Breast epithelium (tissue), 4 donors: ENCODE measurements at places on chromosomes 12 and 14. TPM values are rescaled to one million over a fixed set of nuclear protein-coding genes. Genes with fewer than 3 reads are reported as not detected.
A peak's percentile ranks its signal among the peaks of the same experiment; 100 is the strongest.

DNA sequence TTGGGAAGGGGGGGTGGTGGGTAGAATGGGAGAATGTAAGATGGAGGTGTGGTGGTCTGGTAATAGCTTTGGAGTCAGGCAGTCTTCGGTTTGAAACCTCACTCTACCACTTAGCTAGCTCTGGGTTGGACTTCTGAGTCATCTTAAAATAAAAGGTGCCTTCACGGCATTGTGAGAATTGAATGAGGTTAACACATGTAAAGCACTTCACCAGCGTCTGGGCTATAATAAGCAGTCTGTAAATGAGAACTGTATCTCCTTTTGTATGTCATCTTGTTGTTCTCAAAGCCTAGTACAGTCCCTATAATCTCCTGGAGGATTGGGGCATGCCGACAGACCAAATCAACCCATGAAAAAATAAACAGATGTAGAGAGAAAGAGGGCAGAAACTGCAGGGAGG is 11.2 kb downstream of the C2CD5 start:
- no peaks in the 10 kb centered on the region for H3K27me3 ChIP-seq
- DNase-seq: no peak
- peaks cover 4% of the 10 kb centered on the region for H3K36me3 ChIP-seq
- H3K27ac ChIP-seq: no peak overlapping the region
- no peak overlapping the region for H3K4me3 ChIP-seq
- no peaks in the 10 kb centered on the region for H3K4me1 ChIP-seq

DNA sequence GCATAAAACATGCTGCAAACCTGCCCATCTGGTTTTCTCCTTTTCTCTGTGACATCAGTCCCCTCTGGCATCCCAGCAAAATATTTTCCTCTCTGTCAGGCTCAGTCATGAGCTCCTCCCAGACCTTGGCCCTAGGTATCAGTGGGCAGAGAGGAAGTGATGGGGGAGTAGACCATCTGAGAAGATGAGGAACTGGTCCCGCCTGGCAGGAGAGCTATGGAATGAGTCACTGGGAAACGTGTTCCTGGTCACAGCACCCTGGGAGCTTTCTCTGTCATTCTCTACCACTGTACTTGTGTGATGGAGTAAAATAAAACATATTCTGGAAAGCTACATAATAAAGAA is 5.0 kb upstream of the SRSF9 start:
- DNase-seq: peak; percentile 84
- no peaks in the 10 kb centered on the region for H3K36me3 ChIP-seq
- peaks cover 5% of the 10 kb centered on the region for H3K4me1 ChIP-seq
- peak overlapping the region; percentile 83 for H3K27ac ChIP-seq
- H3K4me3 ChIP-seq: no peak overlapping the region

DNA sequence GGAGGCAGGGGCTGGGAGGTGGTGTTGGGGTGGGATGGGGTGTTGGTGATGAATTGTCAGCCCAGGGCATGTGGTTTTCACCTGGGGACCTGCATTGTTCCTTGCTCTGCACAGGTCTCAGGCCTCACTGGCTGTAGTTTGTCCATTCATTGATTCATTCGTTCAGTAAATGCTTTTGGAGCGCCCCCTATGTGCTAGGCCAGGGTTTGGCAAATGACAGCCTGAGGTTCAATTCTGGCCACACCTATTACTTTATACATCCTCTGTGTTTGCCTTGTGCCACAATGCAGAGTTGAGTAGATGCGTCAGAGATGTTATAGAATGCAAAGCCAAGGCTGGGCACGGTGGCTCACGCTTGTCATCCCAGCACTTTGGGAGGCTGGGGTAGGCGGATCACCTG is 4.7 kb downstream of the ADCK1 start:
- no peak overlapping the region for H3K27ac ChIP-seq
- no peaks in the 10 kb centered on the region for H3K36me3 ChIP-seq
- no peaks in the 10 kb centered on the region for H3K27me3 ChIP-seq
- DNase-seq: no peak

GRCh38 chr12:13941258-13942249 is 39.8 kb downstream of the GRIN2B start:
- no peak overlapping the region for H3K27ac ChIP-seq
- H3K4me1 ChIP-seq: no peaks in the 10 kb centered on the region
- DNase-seq: no peak

GRCh38 chr14:68307790-68308168 is 485.1 kb downstream of the ZFP36L1 start:
- peaks cover 15% of the 10 kb centered on the region for H3K4me1 ChIP-seq
- DNase-seq: no peak

DNA sequence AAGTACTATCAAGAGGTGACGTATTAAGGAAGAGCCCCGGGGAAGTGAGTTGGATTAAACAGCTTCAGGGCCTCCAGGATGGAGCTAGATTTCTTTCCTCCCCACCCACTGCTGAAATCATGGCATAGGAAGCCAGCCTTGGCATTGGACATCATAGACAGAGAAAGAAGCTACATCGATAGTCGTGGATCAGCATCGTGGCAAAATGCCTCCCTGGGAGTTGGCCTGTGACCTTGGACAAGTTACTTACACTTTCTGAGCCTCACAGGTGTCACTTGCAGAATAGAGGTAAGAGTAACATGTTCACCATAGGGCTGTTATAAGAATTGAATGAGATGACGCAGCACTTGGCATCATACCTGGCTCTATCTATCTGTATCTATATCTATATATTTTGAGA is 5.9 kb downstream of the ANKRD33 start:
- DNase-seq: no peak
- no peaks in the 10 kb centered on the region for H3K36me3 ChIP-seq
- no peaks in the 10 kb centered on the region for H3K27me3 ChIP-seq
- no peaks in the 10 kb centered on the region for H3K4me1 ChIP-seq
- no peak overlapping the region for H3K27ac ChIP-seq
- H3K4me3 ChIP-seq: no peak overlapping the region

DNA sequence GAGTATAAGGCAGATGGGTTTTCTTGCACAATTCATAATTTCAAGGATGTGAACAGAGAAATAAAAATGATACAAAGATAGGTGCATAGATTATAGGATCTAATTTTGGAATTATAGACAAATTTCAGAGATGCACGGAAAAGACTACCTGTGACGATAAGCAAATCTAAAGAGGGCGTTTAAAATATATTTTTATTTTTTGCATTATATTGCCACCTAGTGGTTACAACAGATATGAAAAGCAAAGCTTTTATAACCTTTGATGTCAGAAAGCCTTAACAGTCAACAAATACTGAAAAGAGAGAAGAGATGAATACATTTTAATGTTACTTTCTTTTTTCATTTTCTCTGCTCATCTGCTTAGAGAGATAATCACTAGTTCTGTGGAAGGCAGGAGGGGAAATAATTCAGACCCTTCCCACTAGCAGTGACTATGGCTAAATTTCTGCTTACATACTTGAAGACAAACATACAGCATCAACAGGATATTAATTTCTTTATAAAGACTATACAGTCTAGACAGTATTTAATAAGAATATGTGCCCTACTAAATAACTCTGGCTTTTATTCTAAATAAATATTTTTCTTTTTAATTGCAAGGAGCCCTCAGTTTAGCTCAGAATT is 46.3 kb downstream of the NTS start:
- no peaks in the 10 kb centered on the region for H3K27me3 ChIP-seq
- H3K4me3 ChIP-seq: no peak overlapping the region
- H3K27ac ChIP-seq: no peak overlapping the region
- no peak for DNase-seq
- H3K36me3 ChIP-seq: no peaks in the 10 kb centered on the region

GRCh38 chr12:62540354-62540753 is 73.7 kb downstream of the MON2 start:
- peaks cover 12% of the 10 kb centered on the region for H3K36me3 ChIP-seq
- no peak overlapping the region for H3K4me3 ChIP-seq
- H3K4me1 ChIP-seq: no peaks in the 10 kb centered on the region
- no peak for DNase-seq
- H3K27me3 ChIP-seq: no peaks in the 10 kb centered on the region

- no peak for DNase-seq
- no peaks in the 10 kb centered on the region for H3K4me1 ChIP-seq
- H3K4me3 ChIP-seq: no peak overlapping the region
- H3K27me3 ChIP-seq: no peaks in the 10 kb centered on the region
- H3K27ac ChIP-seq: no peak overlapping the region
- no peaks in the 10 kb centered on the region for H3K36me3 ChIP-seq
These were observed 16.4 kb upstream of the CNIH1 start for GRCh38 chr14:54457609-54457996.

DNA sequence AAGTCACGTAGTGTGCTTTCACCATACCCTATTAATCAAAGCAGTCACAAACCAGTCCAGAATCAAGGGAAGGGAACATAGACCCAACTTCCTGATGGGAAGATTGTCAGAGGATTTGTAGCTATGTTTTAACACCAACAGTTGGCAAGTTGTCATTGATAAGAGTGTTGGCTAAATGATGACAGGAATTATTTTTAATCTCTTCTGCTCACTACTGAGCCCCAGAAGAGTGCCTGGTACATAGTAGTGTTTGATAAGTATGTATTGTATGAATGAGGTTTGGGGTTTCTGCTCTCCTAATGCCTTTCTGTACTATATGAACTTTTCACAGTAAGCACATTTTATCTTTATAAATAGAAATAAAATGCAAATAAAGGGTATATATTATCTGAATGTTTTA is 14.7 kb downstream of the HCFC2 start:
- no peak overlapping the region for H3K27ac ChIP-seq
- no peaks in the 10 kb centered on the region for H3K4me1 ChIP-seq
- H3K27me3 ChIP-seq: no peaks in the 10 kb centered on the region
- no peaks in the 10 kb centered on the region for H3K36me3 ChIP-seq

GRCh38 chr12:52308806-52309425 is 12.3 kb downstream of the KRT83 start:
- H3K27ac ChIP-seq: peak overlapping the region; percentile 76
- no peaks in the 10 kb centered on the region for H3K36me3 ChIP-seq
- H3K4me1 ChIP-seq: no peaks in the 10 kb centered on the region
- H3K27me3 ChIP-seq: no peaks in the 10 kb centered on the region

GRCh38 chr12:111034886-111035577 is 114.7 kb upstream of the MYL2 start:
- H3K4me3 ChIP-seq: peak overlapping the region; percentile 60
- H3K27me3 ChIP-seq: peaks cover 6% of the 10 kb centered on the region
- no peak for DNase-seq
- H3K27ac ChIP-seq: no peak overlapping the region
- H3K36me3 ChIP-seq: no peaks in the 10 kb centered on the region

DNA sequence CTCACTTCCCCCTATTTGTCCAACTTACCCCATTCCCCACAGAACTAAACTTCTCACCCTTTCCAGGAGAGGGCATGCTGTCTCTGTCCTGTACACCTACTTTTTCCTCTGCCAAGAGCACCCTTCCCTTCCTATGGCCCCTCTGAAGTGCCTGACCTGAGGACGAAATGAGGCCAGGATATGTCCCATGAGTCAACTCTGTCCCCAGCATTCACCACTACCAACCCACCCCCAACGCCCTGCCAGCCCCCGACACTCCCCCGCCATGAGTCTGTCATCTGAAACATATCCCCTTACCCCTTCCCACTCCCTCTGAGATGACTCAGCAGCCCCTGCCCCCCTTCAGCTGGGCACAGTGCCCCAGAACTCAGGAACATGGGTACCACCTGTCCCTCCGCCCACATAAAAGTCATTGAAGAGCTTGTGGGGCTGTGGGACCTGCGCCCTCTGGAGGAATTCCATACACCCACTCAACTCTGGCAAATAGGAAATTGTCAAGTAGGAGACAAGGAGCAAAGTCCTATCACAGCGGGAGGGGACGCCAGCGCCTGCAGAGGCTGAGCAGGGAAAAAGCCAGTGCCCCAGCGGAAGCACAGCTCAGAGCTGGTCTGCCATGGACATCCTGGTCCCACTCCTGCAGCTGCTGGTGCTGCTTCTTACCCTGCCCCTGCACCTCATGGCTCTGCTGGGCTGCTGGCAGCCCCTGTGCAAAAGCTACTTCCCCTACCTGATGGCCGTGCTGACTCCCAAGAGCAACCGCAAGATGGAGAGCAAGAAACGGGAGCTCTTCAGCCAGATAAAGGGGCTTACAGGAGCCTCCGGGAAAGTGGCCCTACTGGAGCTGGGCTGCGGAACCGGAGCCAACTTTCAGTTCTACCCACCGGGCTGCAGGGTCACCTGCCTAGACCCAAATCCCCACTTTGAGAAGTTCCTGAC is 26.3 kb downstream of the ITGA7 start:
- H3K27ac ChIP-seq: no peak overlapping the region
- DNase-seq: no peak
- H3K27me3 ChIP-seq: no peaks in the 10 kb centered on the region
- H3K4me3 ChIP-seq: no peak overlapping the region
- no peaks in the 10 kb centered on the region for H3K4me1 ChIP-seq

GRCh38 chr14:105375635-105376057 is 22.7 kb upstream of the TEX22 start:
- no peak for DNase-seq
- no peaks in the 10 kb centered on the region for H3K4me1 ChIP-seq
- H3K27ac ChIP-seq: no peak overlapping the region
- H3K4me3 ChIP-seq: no peak overlapping the region

- H3K4me1 ChIP-seq: no peaks in the 10 kb centered on the region
- no peaks in the 10 kb centered on the region for H3K36me3 ChIP-seq
- H3K4me3 ChIP-seq: no peak overlapping the region
- H3K27me3 ChIP-seq: no peaks in the 10 kb centered on the region
These were observed 10.3 kb downstream of the GPR68 start for GRCh38 chr14:91233936-91234790.

DNA sequence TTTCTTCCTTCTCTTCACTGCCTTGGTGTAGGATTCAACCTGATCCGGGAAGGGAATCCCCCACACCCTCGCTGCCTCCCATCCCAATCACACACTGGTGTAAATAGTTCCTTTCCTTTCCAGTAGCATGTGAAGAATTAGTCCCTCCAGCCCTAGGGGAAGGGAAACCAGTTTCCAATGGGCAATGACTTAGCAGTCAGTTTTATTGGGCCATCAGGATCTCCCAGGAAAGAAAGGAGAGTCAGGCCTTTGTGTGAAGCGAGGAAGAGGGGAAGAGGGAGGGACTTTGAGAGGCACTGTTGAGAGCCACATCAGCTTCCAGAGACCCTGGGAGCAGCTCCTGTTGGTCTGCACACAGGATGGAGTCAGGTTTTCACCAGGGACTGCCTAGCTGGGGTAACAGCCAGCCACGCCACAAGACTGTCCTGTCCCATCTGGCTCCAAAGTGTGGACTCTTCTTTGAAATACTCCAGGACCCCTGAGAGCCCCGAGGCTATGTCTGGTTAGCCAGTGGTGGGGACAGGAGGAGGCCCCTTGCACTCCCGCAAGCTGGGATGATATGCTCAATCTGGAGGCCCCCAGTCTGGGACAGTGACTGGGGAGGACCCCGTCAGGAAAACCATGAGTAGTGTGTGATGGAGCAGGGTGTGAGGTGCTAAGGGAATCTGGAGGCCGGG is 27.9 kb downstream of the MOAP1 start:
- no peak for DNase-seq
- no peak overlapping the region for H3K27ac ChIP-seq
- no peaks in the 10 kb centered on the region for H3K4me1 ChIP-seq
- no peaks in the 10 kb centered on the region for H3K27me3 ChIP-seq
- no peak overlapping the region for H3K4me3 ChIP-seq

KCNC2 gene
- total RNA-seq: 0.29 TPM

PTPN21 gene
- 18.1 TPM for total RNA-seq

ADAM20 gene
- total RNA-seq: 4.4 TPM

ASB2 gene
- not detected for total RNA-seq

EIF2B1 gene
- 133 TPM for total RNA-seq

GPR84 gene
- not detected for total RNA-seq

VRTN gene
- total RNA-seq: not detected

PPP1R36 gene
- total RNA-seq: 6.4 TPM

SRRM4 gene
- total RNA-seq: not detected

PRPH gene
- 2.0 TPM for total RNA-seq

TAS2R9 gene
- total RNA-seq: not detected

CPNE6 gene
- not detected for total RNA-seq

NTN4 gene
- total RNA-seq: 27.4 TPM
